Effector memory CD4-positive, alpha-beta T cell (primary cell): ENCODE measurements at places on chromosomes 5 and 9.
A peak's percentile ranks its signal among the peaks of the same experiment; 100 is the strongest.

DNA sequence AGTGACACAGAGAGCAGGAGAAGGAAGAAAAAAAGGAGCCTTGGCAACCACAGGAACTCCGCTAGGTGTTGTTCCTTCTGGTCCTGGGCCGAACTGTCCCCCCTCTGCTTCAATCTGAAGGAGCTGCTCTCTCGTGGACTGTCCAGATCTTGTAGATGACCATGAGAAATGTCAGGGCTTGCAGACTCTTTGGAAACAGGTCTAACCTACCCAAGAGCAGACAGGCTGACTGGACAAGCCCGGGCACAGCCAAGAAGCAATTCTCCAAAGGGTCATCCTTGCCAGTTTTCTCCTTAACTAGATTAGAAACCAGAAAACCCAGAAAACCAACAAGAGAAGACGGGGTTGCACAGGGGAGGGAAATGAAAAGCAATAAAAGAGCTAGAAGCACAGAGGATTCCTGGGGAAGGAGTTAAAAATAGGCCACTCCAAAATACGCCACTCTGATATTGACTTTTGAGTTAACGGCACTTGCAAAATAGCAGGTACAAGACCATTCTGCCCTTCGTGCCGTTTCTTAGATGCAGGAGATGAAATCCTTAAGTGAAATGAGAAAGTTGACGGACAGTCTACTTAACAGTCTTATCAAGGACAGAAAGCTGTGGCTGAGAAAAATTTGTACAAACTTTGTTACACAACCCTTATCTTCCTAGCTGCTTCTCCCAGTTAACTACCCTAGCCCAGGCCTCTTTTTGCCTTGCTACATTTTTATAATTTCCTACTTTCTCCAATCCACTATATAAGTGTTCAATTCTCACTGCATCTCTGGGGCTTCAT is 5.8 kb downstream of the GCNT4 start:
- no peak overlapping the region for H3K27ac ChIP-seq
- no peak overlapping the region for H3K4me3 ChIP-seq
- peaks cover 9% of the 10 kb centered on the region for H3K4me1 ChIP-seq
- DNase-seq = no peak

DNA sequence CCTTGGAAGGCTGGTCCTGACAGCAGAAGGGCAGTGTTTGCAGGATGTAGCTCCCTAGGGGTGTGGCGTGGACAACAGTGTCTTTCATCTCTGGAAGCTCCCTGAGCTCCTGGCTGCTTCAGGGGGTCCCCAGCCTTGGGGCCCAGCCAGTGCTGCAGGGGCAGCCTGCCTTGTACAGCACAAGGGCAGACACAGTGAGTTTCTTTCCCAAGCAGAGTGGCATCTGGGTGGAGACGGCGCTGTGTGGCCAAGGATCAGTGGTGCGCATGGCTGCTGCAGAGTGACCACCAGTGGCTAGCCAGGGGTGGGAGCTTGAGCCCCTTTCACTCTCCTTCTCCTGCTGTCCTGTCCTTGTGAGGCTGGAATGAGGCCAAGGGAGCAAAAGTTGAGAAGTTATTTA is 7.6 kb upstream of the IRX4 start:
- H3K27me3 ChIP-seq = no peaks in the 10 kb centered on the region
- no peaks in the 10 kb centered on the region for H3K36me3 ChIP-seq
- DNase-seq = no peak
- no peaks in the 10 kb centered on the region for H3K4me1 ChIP-seq
- no peak overlapping the region for H3K4me3 ChIP-seq
- H3K27ac ChIP-seq = no peak overlapping the region

DNA sequence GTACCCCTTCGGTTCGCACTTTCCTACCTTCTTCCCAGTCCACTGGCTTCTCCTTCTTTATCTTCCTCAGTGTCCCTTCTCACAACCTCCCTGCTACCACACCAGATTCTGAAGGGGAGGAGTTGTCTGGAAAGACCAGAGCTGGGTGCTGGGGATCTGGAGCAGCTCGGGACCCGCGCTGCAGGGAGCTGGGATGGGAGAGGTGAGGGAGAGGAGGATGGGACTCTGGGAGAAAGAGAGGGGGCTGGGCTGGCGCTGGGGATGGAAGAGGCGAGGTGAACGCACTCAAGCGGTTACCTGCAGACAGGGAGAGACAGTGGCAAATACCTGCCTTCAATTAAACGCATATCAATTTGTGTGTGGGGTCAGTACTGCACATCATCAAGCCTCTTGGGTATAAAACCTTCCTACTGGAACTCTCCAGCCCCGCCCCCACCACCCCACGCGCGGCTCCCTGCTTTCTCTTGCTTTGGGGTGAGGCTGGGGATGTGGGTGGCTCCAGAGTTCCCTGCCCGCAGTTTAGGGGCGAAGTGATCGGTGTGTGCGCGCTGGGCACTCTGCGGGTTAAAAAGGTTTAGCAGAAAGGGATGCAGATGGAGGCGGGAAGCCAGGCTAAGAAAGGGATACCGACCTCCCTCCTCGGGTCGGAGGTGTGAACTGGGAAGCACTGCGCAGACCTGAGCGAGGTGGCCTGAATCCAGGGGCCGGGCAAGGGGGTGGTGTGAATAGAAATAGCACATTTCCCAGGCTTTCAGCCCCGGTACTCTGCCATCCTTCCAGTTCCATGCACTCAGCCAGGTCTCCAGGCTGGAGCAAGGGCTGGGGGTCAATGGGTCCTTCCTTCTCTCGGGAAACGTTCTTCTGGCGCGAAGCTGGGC is 977 bp upstream of the PAM start:
- peak overlapping the region; percentile 98 for H3K4me3 ChIP-seq
- peaks cover 11% of the 10 kb centered on the region for H3K4me1 ChIP-seq
- H3K27me3 ChIP-seq = peaks cover 3% of the 10 kb centered on the region
- no peaks in the 10 kb centered on the region for H3K36me3 ChIP-seq

GRCh38 chr5:71699233-71699632 is 19.8 kb upstream of the CARTPT start:
- H3K27ac ChIP-seq = no peak overlapping the region
- H3K4me1 ChIP-seq = no peaks in the 10 kb centered on the region
- no peak overlapping the region for H3K4me3 ChIP-seq

GRCh38 chr9:116587919-116588318 is 99.2 kb upstream of the TRIM32 start:
- H3K4me1 ChIP-seq = no peaks in the 10 kb centered on the region
- H3K27me3 ChIP-seq = no peaks in the 10 kb centered on the region
- no peak overlapping the region for H3K4me3 ChIP-seq
- DNase-seq = no peak

GRCh38 chr5:158560170-158560569 is 539.5 kb downstream of the EBF1 start:
- H3K27ac ChIP-seq = no peak overlapping the region
- no peaks in the 10 kb centered on the region for H3K27me3 ChIP-seq
- no peak for DNase-seq
- H3K4me1 ChIP-seq = no peaks in the 10 kb centered on the region
- no peak overlapping the region for H3K4me3 ChIP-seq

DNA sequence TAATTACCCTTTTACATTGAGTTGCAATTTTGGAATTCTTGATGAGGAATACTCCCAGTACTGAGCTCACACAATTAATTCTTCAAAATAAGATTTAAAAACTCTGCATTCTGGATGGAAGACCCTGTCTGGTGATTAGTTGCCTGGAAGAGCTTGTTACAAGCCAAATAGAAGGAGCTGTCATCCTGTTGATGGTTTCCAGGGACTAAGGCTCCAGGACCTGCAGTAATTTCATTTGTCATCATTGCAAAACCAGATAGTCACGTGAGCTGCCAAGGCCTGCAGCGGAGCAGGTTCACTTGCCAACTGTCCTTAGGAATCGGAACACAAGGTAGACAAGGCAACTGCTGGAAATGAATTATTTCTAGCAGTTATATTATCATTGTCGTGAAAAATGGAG is 597.7 kb downstream of the CCDC171 start:
- H3K4me3 ChIP-seq = no peak overlapping the region
- H3K4me1 ChIP-seq = no peaks in the 10 kb centered on the region
- no peaks in the 10 kb centered on the region for H3K36me3 ChIP-seq
- no peak overlapping the region for H3K27ac ChIP-seq
- no peak for DNase-seq

DNA sequence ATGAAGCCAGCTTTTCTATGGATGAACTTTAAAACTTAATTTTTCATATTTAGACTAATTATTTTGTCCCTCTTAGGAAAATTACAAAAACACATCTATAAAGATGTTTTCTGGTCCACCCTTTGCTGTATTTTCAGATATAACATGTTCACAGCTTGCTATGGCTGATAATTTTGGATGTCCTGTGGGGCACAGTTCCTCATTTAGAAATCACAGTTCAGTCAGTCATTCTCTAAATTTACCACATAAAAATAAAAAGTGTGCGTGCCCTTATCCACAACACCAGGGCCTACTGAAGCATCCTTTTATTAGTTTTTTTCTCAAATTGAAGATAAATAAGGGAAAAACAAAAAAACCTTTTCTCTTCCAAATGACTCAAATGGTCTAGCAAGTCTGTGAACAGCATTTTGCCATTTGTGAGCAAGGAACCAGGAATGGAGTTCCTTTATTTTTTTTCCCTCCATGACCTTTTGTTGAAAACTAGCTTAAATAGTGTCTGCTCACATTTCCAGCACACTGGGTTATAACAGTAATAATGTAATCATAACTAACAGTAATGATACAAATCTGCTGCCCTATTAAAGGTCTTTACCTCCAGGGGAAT is 87.1 kb downstream of the CEMIP2 start:
- H3K27ac ChIP-seq = no peak overlapping the region
- H3K4me3 ChIP-seq = no peak overlapping the region
- H3K27me3 ChIP-seq = no peaks in the 10 kb centered on the region
- H3K4me1 ChIP-seq = peaks cover 25% of the 10 kb centered on the region
- no peaks in the 10 kb centered on the region for H3K36me3 ChIP-seq
- no peak for DNase-seq
